Endothelial cell of umbilical vein (primary cell): ENCODE measurements at places on chromosomes 13 and 19. TPM values are rescaled to one million over a fixed set of nuclear protein-coding genes. Genes with fewer than 3 reads are reported as not detected.

DNA sequence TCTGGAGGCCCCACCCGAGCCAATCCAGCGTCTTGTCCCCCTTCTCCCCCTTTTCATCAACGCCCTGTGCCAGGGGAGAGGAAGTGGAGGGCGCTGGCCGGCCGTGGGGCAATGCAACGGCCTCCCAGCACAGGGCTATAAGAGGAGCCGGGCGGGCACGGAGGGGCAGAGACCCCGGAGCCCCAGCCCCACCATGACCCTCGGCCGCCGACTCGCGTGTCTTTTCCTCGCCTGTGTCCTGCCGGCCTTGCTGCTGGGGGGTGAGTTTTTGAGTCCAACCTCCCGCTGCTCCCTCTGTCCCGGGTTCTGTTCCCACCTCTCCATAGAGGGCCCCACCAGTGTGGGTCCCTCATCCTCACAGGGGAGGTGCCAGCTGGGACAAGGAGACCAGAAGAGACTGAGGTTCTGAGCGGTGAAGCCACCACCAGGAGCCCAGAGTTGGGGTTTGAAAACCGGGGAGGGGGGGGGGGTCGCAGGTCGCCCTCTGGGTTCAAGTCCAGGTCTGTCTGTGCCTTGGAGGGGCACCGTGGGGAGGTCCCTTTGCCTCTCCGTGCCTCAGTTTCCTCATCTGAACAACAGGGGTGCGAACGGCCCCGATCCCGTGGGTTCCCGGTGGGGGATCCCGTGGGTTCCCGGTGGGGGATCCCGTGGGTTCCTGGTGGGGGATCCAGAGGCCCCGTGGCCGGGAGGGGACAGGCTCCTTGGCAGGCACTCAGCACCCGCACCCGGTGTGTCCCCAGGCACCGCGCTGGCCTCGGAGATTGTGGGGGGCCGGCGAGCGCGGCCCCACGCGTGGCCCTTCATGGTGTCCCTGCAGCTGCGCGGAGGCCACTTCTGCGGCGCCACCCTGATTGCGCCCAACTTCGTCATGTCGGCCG is at the start of gene ELANE:
Gene ELANE (plus strand): TSS at position 168 of the 878 bp plus-strand sequence. CDS start 26 bp downstream, at position 194.
- no peaks in the 10 kb centered on the region for H3K36me3 ChIP-seq
- H3K27me3 ChIP-seq = no peaks in the 10 kb centered on the region
- H3K4me3 ChIP-seq = no peak within 1 kb of the TSS
- H3K4me1 ChIP-seq = no peaks in the 10 kb centered on the region
- no peak within 1 kb of the TSS for H3K27ac ChIP-seq

DNA sequence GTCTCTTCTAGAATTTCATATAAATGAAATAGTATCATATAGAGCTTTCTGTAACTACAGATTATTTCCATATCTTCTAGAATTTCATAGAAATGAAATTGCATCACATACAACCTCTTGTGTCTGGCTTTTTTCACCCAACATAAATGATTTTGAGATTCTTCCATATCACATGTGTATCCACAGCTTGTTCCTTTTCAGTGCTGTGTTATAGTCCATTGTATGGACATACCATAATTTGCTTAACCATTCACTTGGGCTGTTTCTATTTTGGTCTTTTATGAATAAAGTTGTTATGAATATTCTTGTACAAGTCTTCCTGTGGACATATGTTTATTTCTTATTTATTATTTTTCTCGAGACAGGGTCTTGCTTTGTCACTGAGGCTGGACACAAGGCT is 11.7 kb downstream of the TPRX1 start:
- no peak overlapping the region for H3K27ac ChIP-seq
- no peak for DNase-seq
- no peaks in the 10 kb centered on the region for H3K27me3 ChIP-seq
- H3K4me1 ChIP-seq = no peaks in the 10 kb centered on the region
- no peak overlapping the region for H3K4me3 ChIP-seq

ZNF730 gene
- 0.39 and 0.76 TPM in 2 replicates for polyA plus RNA-seq

DNA sequence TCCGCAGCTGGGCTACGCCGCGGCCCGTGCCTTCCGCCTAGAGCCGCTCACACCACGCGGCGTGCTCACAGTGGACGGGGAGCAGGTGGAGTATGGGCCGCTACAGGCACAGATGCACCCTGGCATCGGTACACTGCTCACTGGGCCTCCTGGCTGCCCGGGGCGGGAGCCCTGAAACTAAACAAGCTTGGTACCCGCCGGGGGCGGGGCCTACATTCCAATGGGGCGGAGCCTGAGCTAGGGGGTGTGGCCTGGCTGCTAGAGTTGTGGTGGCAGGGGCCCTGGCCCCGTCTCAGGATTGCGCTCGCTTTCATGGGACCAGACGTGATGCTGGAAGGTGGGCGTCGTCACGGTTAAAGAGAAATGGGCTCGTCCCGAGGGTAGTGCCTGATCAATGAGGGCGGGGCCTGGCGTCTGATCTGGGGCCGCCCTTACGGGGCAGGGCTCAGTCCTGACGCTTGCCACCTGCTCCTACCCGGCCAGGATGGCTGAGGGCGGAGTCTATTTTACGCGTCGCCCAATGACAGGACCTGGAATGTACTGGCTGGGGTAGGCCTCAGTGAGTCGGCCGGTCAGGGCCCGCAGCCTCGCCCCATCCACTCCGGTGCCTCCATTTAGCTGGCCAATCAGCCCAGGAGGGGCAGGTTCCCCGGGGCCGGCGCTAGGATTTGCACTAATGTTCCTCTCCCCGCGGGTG is 7.4 kb downstream of the DBP start:
- peaks cover 20% of the 10 kb centered on the region for H3K4me1 ChIP-seq
- DNase-seq = peak; percentile 82
- no peaks in the 10 kb centered on the region for H3K27me3 ChIP-seq
- peak overlapping the region; percentile 13 for H3K27ac ChIP-seq
- H3K4me3 ChIP-seq = peak overlapping the region; percentile 6

SYDE1 gene
- 33.1 and 40.1 TPM in 2 replicates for polyA plus RNA-seq

LGALS4 gene
- 0.19 and 0.22 TPM in 2 replicates for polyA plus RNA-seq

GRCh38 chr13:39565036-39565949 is 37.7 kb downstream of the LHFPL6 start:
- H3K27me3 ChIP-seq = no peaks in the 10 kb centered on the region
- no peak overlapping the region for H3K4me3 ChIP-seq
- peak overlapping the region; percentile 49 for H3K27ac ChIP-seq
- peaks cover 14% of the 10 kb centered on the region for H3K4me1 ChIP-seq
- no peaks in the 10 kb centered on the region for H3K36me3 ChIP-seq
